ENCODE measurements at places on chromosomes 4 and X. TPM values are rescaled to one million over a fixed set of nuclear protein-coding genes. Genes with fewer than 3 reads are reported as not detected.

The VCX2 gene
- not detected for total RNA-seq

DNA sequence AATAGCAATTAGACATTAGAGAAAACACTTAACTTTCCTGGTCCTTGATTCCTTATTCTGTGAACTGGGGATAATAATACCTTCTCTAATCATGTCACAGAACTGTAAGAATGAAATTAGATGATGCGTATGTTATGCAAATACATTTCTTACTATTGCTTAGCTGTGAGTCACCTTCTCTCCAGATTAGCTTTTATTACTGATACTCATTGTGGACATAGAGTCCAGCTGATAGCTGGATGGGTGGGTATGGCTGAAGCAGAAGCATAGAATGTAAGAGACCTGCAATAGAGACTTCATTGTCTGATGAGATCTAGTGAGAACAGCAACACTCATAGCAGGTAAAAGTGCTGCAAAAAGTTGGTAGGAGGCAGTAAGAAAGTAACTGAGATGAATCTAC is 437.2 kb upstream of the ZFP42 start:
- no peak for DNase-seq

The TBC1D19 gene
- total RNA-seq = 47.4 TPM

GRCh38 chrX:27976284-27976683 is 5.0 kb downstream of the DCAF8L1 start:
- no peak for DNase-seq

- DNase-seq = no peak
Measured at GRCh38 chr4:17322514-17322913, 189.4 kb downstream of the QDPR start.

The CHRDL1 gene
- 0.17 TPM for total RNA-seq

DNA sequence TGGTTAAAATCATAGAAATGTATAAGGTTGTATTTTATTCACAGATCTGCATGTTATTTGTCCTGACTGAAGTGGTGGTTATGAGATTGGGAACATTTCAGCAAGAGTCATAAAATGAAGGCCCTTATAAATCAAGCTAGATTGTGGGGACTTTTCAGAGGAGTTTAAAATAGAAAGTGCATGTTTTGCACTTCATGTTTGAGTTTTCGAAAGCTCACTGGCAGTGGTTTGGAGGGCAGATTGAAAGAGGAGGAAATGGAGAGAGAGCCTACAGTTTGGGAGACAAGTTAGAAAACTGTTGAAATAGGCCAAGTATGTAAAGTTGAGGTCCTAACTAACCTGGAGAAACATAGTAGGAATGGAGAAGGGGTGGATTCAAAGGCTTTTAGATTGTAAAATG is 124.9 kb downstream of the KDM6A start:
- no peak for DNase-seq

The PRSS12 gene
- not detected for total RNA-seq

DNA sequence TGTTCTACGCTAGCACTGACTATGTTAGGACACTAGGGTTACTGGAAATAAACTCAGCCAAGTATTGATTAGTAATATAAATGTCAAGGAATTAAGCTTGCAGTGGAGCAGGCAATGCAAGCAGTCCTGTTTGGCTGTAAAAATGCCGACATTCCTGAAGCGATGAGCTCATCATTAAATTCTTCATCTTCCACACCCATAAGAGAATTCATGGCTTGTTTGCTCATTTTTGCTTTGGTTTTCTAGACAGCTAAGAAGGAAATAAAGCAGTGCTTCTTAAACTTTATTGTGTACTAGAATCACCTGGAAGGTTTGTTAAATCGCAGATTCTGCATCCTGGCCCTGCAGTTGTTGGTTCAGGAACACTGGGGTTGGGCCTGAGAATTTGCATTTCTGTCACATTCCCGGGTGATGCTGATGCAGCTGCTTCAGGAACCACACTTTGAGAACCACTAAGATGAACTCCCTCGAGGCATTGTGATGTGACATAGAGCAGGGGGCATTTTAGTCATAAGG is 17.8 kb downstream of the ANXA3 start:
- DNase-seq = peak; percentile 53

- no peak for DNase-seq
Measured at GRCh38 chrX:24190500-24191156, 41.1 kb downstream of the ZFX start.

The HUWE1 gene
- total RNA-seq = 44.3 TPM

- no peak for DNase-seq
Measured at GRCh38 chr4:87510747-87511146, 18.4 kb downstream of the SPARCL1 start.

GRCh38 chr4:122623637-122624166 is 2.8 kb upstream of the IL21 start:
- no peak for DNase-seq

The COX7B2 gene
- total RNA-seq = not detected

- no peak for DNase-seq
Measured at GRCh38 chr4:87275311-87275710, 47.4 kb downstream of the HSD17B13 start.

The GYG2 gene
- 3.2 TPM for total RNA-seq

DNA sequence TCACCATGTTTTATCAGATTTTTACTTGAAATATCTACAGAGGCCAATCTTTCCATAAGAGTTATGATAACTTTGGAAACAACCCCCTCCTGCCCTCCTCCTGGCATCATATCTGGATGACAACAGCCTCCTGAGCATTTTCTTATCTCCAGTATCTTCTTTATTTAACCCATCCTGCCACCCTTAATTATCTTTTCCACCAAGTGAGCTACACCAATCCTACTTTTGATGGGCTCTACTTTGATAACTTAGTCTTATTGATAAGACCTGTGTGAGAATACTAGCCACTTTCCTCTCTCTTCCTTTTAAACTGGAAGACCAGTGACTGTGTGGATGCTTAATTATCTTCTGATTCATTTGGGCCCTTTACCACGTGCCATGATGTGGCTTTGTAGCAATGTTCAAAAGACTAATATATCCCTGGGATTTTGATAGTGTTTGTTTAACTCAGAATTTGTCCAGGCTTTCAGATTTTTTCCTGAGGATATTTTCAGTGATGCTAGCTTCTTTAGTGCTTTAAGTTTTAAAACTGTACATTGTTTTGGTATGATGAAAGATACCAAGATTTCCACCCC is 330.1 kb upstream of the GIMD1 start:
- no peak for DNase-seq

DNA sequence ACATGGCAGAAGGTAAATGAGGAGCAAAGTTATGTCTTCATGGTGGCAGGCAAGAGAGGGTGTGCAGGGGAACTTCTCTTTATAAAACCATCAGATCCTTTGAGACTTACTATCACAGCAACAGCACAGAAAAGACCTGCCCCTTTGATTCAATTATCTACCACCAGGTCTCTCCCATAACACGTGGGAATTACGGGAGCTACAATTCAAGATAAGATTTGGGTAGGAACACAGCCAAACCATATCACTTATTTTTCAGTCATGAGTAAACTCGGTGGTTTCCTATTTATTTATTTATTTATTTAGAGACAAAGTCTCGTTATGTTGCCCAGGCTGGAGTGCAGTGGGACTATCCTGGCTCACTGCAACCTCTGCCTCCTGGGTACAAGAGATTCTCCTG is 22.1 kb downstream of the CXCL1 start:
- DNase-seq = no peak

GRCh38 chr4:142778900-142779299 is 67.2 kb downstream of the INPP4B start:
- DNase-seq = no peak

The MAGEB2 gene
- not detected for total RNA-seq

The HSFX4 gene
- not detected for total RNA-seq

The PHKA1 gene
- 5.3 TPM for total RNA-seq

The CBR4 gene
- total RNA-seq = 3.5 TPM

- no peak for DNase-seq
Measured at GRCh38 chr4:164606478-164606877, 147.5 kb upstream of the SMIM31 start.

DNA sequence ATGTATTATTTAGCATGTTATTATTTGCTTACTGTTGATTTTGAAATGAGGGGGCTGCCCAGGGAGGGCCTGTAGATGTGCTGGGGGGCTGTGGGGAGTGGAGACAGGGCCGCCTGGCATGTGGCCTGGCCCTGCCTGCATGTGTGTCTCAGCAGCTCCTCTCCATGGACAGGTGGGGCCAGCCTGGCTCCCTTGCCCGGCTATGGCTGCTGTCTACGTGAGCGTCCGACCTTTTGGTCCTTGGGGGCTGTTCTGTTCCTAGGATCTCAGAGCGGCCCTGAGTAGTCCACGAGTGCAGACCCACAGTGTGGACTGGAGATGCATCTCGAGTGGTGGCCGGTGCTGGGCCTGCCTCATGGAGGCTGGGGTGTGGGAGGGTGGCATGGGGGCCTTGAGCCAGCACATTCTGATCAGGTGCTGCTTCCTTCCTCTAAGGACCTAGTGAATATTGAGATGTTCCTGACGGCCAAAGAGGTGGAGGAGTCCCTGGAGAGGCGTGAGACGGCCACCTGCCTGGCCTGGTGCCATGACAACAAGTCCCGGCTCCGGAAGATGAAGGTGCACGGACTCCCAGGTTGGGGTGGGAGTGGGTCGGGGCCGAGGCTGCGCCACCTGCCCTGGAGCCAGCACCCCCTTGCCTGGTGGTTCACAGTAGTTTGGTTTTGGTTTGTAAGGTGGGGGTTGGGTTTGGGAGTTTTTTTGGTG is 24.9 kb upstream of the UVSSA start:
- DNase-seq = no peak

- DNase-seq = peak; percentile 12
Measured at GRCh38 chr4:94304365-94304971, 38.2 kb downstream of the HPGDS start.

DNA sequence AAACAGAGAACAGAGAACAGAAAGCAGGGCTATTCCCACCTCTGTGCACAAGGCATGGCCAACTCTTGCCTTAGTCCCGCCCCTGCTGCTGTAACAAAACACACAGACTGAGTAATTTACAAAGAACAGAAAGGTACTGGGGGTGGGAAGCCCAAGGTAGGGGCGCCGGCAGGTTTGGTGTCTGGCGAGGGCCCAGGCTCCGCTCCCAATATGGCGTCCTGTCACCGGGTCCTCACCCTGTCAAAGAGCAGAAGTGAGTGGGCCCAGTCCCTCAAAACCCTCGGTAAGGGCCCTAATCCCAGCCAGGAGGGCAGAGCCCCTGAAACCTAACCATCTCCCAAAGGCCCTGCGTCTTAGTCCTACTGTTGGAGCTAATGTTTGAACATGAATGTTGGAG is 71.0 kb downstream of the FAM53A start:
- no peak for DNase-seq

DNA sequence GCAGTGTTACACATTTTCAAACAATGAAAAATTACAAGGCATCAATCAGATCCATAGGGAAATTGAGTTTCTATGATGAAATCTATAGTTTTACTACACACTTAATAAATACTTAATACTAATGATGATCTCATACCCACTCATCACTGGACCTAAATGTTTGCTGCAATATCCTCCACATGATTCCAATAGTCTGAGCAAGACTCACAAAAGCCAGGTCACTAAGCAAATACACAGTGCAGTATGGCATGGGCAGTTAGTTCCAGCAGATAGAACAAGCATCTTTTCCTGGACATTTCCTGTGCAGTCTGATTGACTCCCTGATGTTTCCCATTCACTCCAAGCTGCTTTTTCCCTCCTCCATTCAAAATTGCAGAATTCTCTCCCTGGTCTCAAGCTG is 109.0 kb upstream of the ATOH1 start:
- no peak for DNase-seq

The HTT gene
- total RNA-seq = 11.4 TPM

DNA sequence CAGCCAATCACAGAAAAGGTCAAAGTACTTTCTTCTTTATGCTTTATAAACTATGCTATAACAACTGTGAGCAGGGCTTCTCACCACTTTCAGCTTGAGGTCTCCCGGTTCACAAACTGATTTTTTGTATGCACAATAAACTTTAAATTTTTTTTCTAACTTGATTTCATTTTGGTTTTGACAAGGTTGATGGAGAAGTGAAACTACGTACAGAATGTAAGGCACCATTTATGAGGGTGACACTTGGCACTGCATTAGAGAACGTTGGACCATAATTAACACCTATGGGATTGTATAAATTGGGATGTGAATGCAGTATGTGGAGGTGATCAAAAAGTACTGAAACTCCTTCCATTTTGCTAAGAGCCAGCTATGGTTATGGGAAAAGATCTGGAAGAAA is 857.9 kb upstream of the HTR2C start:
- DNase-seq = no peak

GRCh38 chrX:16436348-16437188 is 213.4 kb upstream of the S100G start:
- DNase-seq = peak; percentile 59

The GPC3 gene
- not detected for total RNA-seq

The MGAT4D gene
- not detected for total RNA-seq

- DNase-seq = peak; percentile 86
Measured at GRCh38 chr4:168451744-168452390, 28.4 kb downstream of the DDX60L start.

GRCh38 chrX:38606821-38607220 is 45.5 kb downstream of the TSPAN7 start:
- DNase-seq = no peak
